ENCODE measurements at places on chromosomes 3 and 15.

GRCh38 chr15:57594479-57594878 is 2.8 kb downstream of the MYZAP start:
- DNase-seq: no peak

DNA sequence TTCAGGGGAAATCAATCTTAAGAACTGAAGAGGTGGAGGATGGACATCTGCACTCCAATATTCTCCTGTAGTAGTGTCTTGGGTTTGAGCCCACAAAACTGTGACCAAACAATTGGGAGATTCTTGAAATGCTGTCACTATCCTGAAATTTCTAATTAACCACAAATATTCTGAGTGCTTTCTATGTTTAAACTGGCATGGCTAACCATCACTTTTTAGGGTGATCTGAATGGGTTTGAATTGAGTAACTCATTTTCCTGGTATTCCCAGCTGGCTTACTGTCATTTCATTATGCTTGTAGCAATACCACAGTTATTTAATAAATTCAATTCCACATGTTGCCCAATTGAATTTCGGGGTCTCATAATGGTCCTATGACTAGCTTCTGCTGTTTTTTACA is 216.9 kb upstream of the DCBLD2 start:
- no peak for DNase-seq

GRCh38 chr15:42060797-42061196 is 33.6 kb downstream of the PLA2G4D start:
- no peak for DNase-seq

GRCh38 chr3:42691816-42692666 is 6.7 kb downstream of the KLHL40 start:
- DNase-seq: no peak

DNA sequence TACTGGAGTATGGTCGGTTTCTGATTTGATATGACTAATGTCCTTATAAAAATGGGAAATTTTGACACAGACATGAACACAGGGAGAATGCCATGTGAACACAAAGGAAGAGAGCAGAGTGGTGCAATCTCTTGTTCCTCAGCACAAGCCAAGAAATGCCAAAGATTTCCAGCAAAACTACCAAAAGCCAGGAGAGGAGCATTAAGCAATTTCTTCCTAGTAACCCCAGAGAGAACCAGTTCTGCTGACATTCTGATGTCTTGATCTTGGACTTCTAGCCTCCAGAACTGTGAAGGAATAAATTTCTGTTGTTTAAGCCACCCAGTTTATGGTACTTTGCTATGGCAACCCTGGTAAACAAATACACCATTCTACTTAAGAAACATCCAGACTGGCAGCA is 227.8 kb upstream of the MRPL3 start:
- no peak for DNase-seq

DNA sequence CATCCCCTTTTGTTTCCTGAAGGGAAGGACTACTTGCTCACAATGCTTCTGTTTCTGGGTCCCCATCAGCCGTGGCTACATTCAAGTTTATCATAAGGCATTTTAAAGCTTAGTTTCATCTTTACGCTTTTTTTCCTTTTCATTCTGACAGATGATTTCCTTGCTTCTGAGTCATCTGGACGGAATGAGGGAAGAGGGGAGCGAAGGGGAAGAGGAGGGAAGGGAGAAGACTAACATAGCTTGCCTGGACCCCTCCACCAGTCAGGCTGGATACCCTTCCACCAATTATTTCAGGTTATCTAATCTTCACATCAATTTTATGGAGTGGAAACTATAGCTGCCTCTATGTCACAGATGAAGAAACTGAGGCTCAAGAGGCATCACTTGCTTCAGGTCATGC is 27.6 kb downstream of the FAM3D start:
- no peak for DNase-seq

DNA sequence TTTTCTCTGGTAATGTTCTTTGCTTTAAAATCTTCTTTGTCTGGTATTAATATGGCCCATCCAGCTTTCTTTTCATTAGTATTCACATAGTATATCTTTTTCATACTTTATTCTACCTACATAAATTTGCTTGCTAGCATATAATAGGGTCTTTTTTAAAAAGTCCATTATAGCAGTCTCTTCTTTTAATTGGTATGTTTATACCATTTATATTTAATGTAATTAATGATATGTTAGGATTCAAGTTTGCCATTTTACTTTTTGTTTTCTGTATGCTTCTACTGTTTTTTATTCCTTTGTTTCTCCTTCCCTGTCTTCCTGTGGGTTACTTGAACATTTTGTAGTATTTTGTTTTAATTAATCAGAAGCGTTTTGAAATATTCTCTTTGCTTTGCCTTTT is 89.0 kb downstream of the CHCHD6 start:
- DNase-seq: no peak

DNA sequence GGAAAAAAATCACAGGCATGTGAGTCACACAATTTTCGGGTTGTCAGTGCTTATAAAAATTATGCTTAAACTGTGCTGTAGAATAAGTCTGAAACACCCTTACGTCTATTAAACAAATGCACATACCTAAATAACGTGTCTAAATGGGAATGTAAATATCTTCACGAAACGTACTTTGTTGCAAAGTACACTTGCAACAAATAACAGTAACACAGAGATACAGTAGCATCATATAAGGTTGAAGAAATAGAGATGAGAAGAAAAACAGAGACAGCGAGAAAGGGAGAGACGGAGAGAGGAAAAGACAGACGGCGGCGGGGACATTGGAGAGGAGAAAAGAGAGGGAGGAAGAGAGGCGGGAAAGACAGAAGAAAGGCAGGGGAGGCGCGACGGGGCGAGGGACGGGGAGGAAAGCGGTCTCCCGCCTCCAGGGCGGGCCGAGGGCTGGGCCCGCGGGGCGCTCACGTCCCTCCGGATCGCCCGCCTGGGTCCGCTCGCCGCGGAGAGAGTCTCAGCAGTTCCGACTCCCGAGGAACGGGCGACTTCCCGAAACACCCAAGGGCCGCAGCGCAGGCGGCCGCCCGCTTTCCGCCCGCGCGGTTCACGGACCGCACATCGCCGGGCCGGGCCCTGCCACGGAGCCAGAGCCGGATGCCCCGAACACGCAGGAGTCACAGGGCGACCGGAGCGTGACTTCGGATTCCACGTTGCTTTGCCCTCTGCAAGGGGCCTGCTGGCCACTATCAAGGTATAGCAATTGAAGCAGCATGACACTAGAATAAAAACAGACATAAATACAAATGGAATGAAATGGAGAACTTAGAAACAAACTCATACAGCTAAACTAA is 153.4 kb downstream of the LMLN start:
- no peak for DNase-seq

DNA sequence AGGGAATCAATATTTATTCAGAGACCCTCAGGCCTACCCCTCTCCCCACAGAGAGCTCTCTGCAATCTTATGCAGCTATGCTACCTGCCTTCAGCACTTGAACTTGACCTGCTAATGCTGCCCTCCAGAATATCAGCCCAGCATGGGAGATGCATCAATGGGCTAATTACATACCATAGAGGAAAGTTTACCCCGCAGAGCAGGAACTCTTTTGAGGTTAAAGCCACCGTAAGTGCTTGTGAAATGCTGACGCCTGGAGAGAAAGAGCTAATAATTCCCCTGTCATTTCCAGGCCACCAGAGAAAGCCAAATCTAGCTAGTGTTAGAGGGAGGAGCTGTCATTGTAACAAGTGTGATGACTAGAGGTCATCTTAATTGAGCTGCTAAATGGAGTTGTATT is 127.5 kb downstream of the CHST2 start:
- DNase-seq: no peak

GRCh38 chr3:194089357-194090177 is 46.4 kb upstream of the HES1 start:
- no peak for DNase-seq

- DNase-seq: no peak
These were observed 1.2 kb downstream of the MKRN3 start for GRCh38 chr15:23566651-23567050.

- DNase-seq: no peak
These were observed 193.1 kb upstream of the LPP start for GRCh38 chr3:187960820-187961219.

GRCh38 chr3:185399737-185400667 is 37.1 kb downstream of the MAP3K13 start:
- DNase-seq: no peak

GRCh38 chr3:176120507-176120906 is 1076.8 kb downstream of the TBL1XR1 start:
- DNase-seq: no peak

- DNase-seq: no peak
These were observed 919.9 kb downstream of the NAALADL2 start for GRCh38 chr3:175778994-175779393.

- DNase-seq: no peak
These were observed 41.6 kb downstream of the TRANK1 start for GRCh38 chr3:36903119-36903882.

DNA sequence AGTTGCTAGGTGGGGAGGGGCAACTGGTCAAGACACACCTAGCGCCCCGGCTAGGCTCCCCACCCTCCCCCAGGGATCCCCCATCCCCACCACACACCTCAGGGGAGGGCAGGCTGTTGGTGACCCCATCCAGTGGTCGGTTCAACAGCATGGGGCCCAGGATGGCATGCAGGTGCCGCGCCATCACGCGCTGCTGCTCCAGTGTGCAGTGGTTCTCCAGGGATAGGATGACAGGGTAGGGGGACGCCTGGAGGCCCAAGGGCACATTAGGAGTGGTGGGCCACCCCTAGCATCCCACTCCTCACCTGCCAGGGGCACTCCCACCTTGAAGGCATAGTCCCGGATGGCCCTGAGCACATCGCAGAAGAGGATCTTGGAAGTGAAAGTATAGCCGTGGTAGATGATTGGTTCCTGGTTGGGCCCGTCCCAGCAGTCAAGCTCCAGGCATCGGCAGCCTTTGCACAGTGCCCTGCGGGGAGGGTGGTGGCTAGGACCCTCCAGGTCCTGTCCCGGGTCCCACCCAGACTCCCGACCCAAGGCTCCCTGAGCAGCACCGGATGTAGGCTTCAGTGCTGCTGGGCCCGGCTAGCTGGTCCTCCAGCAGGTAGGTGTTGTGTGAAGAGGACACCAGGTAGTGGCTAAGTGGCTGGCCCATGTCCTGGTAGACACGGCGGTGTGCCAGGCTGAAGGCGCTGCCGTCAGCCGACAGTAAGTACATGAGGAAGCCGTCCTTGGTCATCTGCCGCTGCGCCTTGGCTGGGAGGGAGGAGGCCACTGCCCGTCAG is 19.4 kb downstream of the VILL start:
- no peak for DNase-seq

- DNase-seq: no peak
These were observed 70.6 kb downstream of the SEMA6D start for GRCh38 chr15:47787875-47788274.

DNA sequence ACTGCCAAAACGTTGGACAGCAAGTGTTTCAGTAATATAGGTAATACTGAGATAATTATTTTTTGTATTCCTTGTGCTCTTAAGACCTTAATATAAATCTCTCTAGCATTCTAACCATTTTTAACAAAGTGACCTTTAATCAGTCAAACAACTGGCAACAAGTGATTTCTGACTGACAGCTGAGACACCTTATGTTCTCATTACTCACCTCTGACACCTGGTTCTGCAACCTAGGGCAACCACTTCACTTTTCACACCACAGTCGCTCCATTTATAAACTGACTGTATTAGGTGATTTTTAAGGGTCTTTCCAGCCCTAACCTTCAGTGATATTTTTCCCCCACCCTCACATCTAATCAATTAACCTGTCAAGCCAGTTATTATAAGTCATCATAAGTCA is 60.4 kb upstream of the C15orf61 start:
- DNase-seq: no peak

GRCh38 chr3:195870442-195870841 is 37.9 kb downstream of the TNK2 start:
- DNase-seq: no peak

GRCh38 chr3:13465236-13465873 is 14.8 kb upstream of the HDAC11 start:
- DNase-seq: no peak

- no peak for DNase-seq
These were observed 51.5 kb downstream of the PLXNA1 start for GRCh38 chr3:127034195-127034989.

GRCh38 chr3:13495921-13496723 is 16.0 kb downstream of the HDAC11 start:
- peak; percentile 60 for DNase-seq

DNA sequence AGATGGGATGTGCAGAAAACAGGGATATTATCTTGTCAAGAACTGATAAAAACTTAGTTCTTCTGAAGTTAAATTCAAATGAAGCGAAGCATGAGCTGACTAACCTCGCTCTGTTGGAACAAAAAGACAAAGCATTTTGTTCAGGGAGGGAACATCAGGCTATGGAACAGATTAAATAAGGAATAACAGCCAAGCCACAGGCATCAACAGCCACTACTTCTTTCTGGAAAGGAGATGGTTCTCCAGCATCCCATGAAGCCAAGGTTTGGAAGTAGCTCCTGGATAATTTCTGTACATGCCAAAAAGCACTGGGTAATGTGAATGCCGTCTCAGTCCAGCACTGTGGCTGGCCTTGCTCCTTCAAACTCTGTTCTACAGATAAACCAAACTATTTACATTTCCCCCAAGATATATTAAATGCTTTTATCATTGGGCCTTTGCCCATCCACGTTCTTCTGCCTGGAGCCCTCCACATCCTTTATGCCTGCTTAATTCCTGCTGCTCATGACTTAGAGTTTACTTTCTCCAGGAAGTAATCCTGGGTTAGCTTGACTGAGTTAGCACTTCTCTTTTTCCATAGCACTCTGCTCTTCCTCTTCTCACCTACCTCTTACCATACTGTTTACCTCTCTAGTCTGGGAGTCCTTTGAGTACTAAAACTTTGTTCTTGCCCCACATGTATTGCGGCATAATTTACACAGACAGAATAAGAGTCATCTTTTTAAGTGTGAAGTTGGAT is 232.0 kb downstream of the CLSTN2 start:
- no peak for DNase-seq

- DNase-seq: no peak
These were observed 74.0 kb downstream of the RBMS3 start for GRCh38 chr3:29354894-29355293.

DNA sequence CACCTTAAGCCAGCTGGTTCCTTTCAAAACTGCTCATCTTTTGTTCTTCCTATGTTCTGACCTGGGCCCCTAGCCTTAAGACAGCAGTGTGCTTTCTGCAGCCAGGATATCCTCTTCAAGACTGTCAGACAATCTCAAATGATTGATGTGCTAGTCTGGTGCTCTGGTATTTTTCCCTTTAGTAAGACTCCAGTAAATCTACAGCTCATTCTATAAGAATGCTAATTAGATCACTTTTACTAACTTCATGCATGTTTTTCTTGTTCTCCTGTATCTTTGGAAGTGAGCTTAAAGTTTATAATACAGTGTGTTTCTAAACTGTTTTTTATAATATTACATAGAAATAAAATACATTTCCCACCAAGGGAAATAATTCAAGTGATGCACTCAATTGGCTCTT is 220.9 kb upstream of the NANOGP8 start:
- DNase-seq: no peak

DNA sequence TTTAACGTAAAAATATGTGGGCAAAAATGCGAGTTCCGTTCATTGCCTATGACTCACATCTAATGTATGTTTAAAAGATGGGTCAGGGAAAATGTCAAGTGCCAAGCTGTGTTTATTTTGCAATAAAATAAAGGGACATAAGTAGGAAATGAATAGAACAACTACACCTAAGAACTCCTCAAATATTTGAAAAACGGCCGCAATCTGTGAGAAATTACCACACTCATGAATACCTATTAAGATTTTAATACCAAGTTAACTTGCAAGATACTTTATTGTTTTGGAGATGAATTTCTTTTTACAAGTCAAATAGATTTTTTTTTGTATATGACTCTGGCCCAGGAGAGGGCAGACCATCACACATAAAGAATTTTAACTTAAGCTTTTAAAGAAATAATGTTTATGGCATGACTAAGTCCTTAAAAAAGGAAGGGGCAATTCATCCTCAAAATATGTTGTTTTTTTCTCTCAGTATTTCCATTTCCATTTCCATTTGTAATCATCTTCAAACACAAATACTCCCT is 152.7 kb downstream of the SUCNR1 start:
- no peak for DNase-seq

All from central memory CD4-positive, alpha-beta T cell (primary cell).